ENCODE measurements at places on chromosomes 6 and 20. TPM values are rescaled to one million over a fixed set of nuclear protein-coding genes. Genes with fewer than 3 reads are reported as not detected.

GRCh38 chr20:4781637-4782377 is 60.1 kb downstream of the PRND start:
- DNase-seq: no peak

DNA sequence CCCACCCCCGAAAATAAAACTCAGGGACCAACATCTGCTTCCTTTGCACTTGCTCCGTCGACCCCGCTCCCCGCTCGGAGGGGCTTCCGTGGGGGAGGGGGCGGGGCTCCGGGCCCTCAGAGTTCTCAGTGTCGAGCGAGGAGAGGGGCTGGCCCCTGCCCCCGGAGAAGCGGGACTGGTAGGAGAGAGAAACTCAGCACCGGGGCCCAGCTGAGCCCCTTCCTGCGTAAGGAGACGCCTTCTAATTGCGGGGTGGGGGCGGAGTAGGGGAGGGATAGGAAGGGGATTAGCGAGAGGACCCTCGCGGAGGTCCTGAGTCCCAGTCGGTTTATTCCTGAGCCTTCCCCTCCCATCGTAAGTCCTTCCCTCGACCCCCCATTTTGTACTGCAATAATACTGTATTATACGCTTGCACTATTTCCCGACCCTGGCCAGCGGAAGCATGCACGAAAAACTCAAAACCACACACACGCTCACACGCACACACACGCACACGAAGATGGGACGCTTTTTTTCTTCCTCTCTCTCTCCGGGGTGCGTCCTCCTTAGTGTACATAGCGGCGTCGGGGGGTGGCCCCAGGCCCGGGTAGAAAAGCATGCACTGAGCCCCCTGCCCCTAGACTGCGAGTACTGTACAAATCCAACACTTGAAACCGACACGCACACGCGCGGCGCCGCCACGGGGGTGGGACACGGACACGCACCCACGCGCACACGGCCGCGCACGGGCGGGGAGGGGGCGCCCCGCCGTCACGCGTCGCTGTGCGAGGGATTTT is 22.1 kb upstream of the SLC22A7 start:
- no peak for DNase-seq

Gene TAGAP
- total RNA-seq: 1.7 TPM

GRCh38 chr6:72422171-72422570 is 199.7 kb upstream of the KCNQ5 start:
- DNase-seq: no peak

Gene SDC4
- total RNA-seq: 226 TPM
